Vein endothelial cell (primary cell): ENCODE measurements at places on chromosomes 4 and X. TPM values are rescaled to one million over a fixed set of nuclear protein-coding genes. Genes with fewer than 3 reads are reported as not detected.

Gene LDB2
- 115 and 178 TPM in 2 replicates for total RNA-seq

Gene MAGEE1
- 1.3 and 1.4 TPM in 2 replicates for total RNA-seq

Gene BANK1
- total RNA-seq: 0.19 and 0.33 TPM in 2 replicates

Gene FABP2
- total RNA-seq: not detected in 2 replicates

Gene CDKN2AIP
- total RNA-seq: 12.7 and 16.3 TPM in 2 replicates

Gene BMPR1B
- total RNA-seq: 2.6 and 3.2 TPM in 2 replicates

Gene CCDC158
- total RNA-seq: not detected in 2 replicates

Gene SPARCL1
- 3.6 and 4.2 TPM in 2 replicates for total RNA-seq

Gene CT45A10
- not detected in 2 replicates for total RNA-seq

Gene USP17L21
- not detected in 2 replicates for total RNA-seq

Gene PPP3CA
- 83.9 and 99.1 TPM in 2 replicates for total RNA-seq

Gene TSPAN6
- 41.9 and 63.0 TPM in 2 replicates for total RNA-seq

Gene P2RY8
- under 0.01 TPM in 1 of 2 replicates, not detected in the other for total RNA-seq

Gene BTC
- total RNA-seq: under 0.01 and 0.10 TPM in 2 replicates

Gene FAM149A
- not detected in 2 replicates for total RNA-seq

Gene DCAF4L1
- 0.19 and 0.33 TPM in 2 replicates for total RNA-seq

Gene FHDC1
- under 0.01 and 0.10 TPM in 2 replicates for total RNA-seq

Gene ZNF141
- total RNA-seq: 10.1 and 15.6 TPM in 2 replicates

Gene PGAM4
- total RNA-seq: not detected in 2 replicates

Gene DNAAF6
- not detected in 2 replicates for total RNA-seq

Gene KCTD8
- total RNA-seq: 2.8 and 2.9 TPM in 2 replicates

Gene CORIN
- 0.33 TPM in 1 of 2 replicates, not detected in the other for total RNA-seq

Gene PCDH11X
- total RNA-seq: not detected in 2 replicates

Gene TGIF2LX
- total RNA-seq: not detected in 2 replicates

Gene ASB12
- not detected in 2 replicates for total RNA-seq

Gene SLC25A14
- 8.0 and 8.5 TPM in 2 replicates for total RNA-seq

Gene TLR8
- not detected in 2 replicates for total RNA-seq

Gene CISD2
- total RNA-seq: 20.3 and 23.2 TPM in 2 replicates

Gene SMIM10L2A
- 1.3 TPM in 2 replicates for total RNA-seq

Gene BST1
- 22.0 and 49.3 TPM in 2 replicates for total RNA-seq

Gene GNRHR
- total RNA-seq: not detected in 2 replicates

Gene POU4F2
- total RNA-seq: not detected in 2 replicates

Gene NAA11
- not detected in 2 replicates for total RNA-seq
